ENCODE measurements at places on chromosomes 7 and 10.

DNA sequence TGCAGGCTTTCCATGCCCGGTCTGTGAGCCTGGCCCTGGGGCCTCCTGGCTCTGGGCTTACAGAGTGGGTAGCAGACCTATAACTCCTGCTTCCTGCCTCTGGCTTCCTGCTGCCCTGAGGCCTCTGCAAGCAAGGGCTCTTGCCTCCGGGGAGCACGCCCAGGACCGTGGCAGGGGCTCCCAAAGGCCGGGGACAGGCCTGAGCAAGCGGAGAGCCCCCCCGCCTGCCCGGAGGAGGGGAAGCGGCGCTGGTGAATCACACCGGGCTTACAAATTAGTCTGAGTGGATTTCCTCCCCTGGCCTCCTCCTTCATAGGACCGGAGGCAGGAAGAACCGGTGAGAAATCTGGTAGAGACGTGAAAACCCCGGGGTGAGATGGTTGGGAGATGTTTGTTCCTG lies 1.5 kb upstream of the MYL10 start:
- no peak for DNase-seq

DNA sequence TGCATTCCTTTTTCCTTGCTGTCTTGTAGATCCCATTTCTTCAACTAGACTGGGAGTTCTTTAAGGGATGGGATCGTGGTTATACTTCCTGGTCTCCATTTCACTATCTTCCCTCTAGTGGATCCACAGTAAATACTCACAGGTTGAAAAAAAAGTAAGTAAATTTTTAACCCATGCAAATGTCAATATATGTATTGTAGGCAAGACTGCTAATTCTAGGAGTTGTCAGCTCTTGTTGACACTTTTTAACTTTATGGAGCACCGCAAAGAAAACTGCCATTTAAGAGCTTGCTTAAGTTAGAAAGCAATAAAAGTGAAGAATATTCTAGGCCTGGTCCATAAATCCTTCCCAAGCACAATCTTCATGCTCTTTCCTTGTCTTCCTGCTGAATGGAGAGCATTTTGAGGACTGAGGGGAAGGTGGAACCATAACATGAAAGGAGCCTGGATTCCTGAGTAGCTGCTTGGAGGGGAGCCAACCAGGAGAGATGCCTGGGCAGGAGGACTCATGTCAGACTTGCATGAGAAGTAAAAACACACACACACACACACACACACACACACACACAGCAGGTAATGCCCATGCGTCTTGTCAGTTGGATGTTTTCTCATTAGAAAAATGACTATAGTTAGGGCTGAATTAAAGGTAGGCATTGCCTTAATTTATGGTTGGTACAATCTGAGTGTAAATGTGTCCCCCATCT lies 32.2 kb downstream of the VWA2 start:
- DNase-seq, result no peak

- DNase-seq, result no peak
Observed at GRCh38 chr7:133331861-133332260, 79.0 kb downstream of the EXOC4 start.

DNA sequence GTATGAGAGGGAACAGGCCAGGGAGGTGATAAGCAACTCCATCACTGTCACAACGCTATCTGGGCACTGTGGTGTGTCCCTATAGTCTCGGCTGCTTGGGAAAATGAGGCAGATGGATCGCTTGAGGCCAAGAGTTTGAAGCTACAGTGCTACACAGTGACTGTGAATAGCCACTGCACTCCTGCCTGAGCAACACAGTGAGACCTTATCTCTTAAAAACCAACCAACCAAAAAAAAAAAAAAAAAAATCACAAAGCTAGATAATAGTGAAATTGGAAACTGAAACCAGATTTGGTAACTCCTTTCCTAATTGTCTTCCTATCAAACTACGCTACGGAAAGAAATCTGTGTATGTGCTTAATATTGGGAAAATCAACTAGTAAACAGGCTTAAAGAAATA lies 14.1 kb downstream of the MICU1 start:
- no peak for DNase-seq

DNA sequence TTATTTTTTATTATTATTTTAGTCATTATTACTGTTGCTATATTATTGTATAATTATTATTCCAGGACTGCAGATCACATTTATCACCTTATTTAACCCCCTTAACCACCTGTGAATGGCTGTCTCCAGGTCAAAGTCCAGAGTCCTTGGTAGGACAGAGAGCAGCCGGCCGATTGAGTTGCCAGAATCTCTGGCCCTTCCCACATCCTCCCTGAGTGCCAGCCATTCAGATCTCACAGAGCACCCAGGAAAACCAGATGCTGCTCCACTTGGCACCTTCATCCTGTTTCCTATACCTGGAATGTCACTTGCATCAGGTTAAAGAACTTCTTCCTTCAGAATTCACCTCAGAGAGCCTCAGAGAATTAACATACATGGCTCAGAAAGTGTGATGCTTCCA lies 101.1 kb downstream of the ELAPOR2 start:
- no peak for DNase-seq

DNA sequence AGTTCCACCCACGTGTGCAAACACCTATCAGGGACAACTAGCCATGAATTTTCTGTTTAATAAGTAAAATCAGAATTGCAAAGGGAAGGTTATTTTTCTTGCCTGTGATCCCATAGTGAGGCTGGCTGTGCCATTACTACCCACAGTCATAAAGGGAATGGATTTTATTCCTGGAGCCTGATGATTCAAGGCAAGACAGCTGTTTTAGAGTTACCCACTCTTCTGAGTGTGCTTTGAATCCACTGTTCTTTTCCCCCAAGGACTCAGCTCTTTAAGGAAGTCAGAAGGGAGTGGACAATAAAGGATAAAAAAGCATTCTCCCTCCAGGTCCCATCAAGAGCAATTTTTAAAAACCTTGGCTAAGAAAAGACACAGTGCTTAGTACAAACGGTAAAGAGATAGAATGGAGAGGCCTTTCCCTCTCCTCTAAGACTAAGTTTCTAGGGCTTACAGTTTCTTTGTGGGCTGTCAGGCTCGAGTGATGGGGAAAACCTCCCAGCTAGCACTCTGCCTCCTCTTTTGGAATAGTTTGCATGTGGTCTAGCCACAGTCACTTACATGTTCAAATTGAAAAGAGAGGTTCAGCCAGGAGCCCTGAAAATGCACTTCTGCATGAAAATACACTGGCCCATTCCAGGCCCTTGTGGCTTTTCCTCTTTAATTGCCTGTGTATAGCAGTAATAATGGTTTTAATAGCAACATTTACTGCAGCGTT lies 5.1 kb upstream of the LRRC4 start:
- no peak for DNase-seq

DNA sequence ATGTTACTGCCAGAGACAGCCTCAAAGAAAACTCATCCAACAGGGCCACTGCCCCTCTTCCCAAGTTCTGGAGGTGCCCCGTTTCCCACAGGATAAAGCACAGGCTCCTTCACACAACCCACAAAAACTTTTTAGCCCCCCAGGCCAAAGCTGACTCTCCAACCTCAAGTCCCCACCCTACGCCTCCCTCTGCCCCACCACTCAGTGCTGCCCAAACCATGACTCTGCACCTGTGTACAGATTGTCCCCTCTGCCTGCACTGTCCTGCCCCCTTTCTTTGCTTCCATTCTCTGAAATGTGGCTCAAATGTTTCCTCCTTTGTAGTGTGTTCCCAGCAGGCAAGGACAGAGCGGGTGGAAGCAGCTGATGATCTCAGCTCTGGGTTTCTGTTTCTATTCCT lies 284.0 kb downstream of the GRID1 start:
- no peak for DNase-seq

- no peak for DNase-seq
Observed at GRCh38 chr7:72176875-72177274, 235.3 kb downstream of the CALN1 start.

- no peak for DNase-seq
Observed at GRCh38 chr7:35463751-35464150, 209.9 kb upstream of the TBX20 start.

DNA sequence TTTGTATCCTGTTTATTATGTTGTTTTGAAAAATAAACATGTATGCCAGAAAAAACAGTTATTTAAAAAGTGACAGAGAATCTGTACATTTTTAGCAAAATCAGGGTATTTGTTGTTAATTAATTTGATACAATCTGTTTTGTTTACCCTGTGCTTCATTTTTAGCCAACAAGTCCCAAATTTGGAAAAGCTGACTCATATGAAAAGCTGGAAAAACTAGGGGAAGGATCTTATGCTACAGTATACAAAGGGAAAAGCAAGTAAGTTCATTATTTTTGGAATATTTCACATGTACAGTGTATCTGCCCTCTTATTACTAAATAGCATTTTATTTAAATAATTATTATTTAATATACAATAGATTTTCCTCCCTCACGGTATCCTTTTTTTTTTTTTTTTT lies 151.4 kb downstream of the CDK14 start:
- DNase-seq, result no peak

GRCh38 chr7:7098280-7098818 lies 84.0 kb upstream of the C1GALT1 start:
- no peak for DNase-seq

DNA sequence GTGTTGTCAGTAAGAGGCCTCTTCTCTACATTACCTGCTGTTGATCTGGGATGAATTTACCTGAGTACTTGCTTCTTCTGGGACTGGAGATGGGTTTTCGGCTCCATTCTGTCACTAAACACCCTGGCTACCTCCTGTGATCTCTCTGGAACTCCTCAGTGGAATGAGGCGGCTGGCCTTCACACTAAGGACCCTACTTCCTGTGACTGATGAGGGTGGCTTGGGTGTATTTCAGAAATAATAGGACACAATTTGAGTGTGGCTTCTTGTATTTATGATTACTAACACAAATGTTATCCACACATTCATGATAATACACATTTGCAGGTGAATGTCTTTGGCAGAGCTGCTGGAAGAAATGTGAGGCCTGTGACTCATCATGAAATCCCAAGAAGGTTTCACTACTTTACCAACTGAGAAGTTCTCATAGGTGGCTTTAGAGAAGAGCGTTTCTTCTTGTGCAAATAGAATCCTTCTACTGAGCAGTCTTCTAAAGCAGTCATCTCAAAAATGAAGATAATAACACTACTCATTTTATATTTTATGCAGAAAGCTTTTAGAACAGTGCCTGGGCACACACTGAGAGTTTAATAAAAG lies 21.3 kb upstream of the EVX1 start:
- no peak for DNase-seq

DNA sequence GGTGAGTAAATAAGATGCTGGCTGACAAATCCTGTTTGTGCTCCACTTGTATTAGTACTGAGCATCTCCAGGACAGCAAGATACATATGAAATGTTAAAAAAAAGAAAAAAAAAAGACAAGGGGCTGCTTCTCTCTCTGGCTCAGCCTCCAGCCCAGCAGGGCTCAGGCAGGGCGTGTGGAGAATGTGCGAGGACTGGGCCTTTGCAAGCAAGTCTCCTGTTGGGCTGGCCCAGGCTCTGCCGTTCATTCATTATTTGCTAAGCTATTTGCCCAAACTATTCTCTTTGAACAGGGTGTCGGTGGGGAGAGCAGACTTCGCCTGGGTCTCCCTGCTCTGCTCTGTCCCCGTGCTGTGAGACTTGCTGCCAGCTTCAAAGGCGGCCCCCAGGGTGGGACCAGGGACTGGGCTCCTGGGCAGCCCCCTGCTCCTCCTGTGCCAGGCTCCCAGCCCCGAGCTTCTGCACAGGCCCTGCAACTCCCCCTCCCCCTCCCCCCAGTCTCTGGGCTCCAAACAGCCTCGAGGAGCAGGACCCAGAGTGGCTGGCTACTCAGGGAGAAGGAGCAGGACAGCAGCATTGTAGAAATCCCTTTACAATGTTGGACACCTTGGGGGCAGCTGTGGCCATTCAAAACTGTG lies 25.6 kb upstream of the MGMT start:
- DNase-seq, result no peak

DNA sequence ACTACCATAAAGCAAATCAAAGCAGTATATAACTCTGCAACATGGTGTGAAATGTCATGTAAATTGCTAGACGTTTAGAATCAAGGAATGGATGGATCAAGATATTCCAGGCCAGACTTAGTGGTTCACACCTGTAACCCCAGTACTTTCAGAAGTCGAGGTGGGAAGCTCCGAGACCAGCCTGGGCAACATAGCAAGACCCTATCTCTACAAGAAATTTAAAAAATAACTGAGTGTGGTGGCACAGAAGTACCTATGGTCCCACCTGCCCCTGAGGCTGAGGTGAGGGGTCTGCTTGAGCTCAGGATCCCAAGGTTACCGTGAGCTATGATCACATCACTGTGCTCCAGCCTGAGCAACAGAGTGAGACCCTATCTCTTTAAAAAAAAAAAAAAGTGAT lies 2.8 kb upstream of the EZH2 start:
- DNase-seq, result no peak

GRCh38 chr7:17195576-17195975 lies 102.9 kb upstream of the AHR start:
- no peak for DNase-seq

- no peak for DNase-seq
Observed at GRCh38 chr10:100788002-100788903, 42.9 kb downstream of the PAX2 start.

GRCh38 chr10:61682323-61682722 lies 19.6 kb downstream of the CABCOCO1 start:
- no peak for DNase-seq

DNA sequence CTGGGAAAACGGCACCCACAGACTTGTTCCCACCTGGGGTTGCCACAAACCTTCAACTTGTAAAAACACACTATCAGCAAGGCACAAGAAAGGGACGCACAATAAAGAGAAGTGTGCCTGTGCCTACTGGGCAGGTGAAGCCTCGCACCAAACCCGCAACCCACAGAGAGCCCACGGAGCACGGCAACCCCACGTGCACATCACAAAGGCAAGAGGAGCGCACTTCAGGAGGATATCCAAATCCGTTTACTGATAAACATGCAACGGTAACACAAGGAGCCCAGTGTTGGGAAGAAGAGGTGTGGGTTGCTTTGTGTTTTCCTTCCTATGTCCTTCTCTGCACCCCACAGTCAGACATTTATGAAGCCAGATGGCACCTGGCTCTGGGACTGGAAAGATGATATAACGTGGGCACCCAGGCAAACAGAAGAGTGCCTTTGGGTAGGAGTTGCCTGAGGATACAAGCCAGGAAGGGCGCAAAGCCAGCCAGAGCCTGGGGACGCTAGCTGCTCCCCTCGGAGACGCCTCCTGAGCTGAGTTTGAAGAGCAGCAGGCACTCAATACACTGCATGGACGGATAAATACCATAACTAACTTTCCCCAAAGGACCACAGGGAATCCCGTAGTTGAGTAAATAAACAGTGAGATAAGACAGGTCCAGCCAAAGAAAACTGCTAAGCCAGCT lies 41.6 kb downstream of the TCERG1L start:
- no peak for DNase-seq

DNA sequence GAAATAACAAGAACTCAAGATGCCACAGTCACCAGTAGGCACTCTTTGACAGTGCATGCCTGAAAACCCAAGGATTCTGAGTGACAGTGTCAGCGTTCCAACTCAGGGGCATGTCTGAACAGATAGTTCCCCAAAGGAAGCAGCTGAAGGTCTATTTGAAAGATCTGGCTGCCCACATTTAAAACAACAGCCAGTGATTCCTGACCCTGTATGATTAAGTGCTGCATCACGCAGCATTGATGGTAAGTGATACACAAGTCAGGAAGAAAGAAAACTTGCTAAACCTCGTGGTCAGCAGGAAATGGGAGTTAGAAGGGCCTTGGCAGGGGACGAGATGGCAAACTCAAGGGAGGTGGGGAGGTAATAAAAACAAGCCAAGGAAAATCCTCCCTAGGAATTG lies 1013.1 kb downstream of the TYW1 start:
- DNase-seq, result no peak

GRCh38 chr10:129825826-129826225 lies 138.2 kb downstream of the EBF3 start:
- DNase-seq, result no peak

GRCh38 chr7:73774923-73775322 lies 4.9 kb upstream of the CLDN3 start:
- no peak for DNase-seq
